ENCODE measurements at places on chromosomes 1 and 21.

- DNase-seq = peak; percentile 90
These were observed 333.8 kb downstream of the PTPRU start for GRCh38 chr1:29569971-29570634.

DNA sequence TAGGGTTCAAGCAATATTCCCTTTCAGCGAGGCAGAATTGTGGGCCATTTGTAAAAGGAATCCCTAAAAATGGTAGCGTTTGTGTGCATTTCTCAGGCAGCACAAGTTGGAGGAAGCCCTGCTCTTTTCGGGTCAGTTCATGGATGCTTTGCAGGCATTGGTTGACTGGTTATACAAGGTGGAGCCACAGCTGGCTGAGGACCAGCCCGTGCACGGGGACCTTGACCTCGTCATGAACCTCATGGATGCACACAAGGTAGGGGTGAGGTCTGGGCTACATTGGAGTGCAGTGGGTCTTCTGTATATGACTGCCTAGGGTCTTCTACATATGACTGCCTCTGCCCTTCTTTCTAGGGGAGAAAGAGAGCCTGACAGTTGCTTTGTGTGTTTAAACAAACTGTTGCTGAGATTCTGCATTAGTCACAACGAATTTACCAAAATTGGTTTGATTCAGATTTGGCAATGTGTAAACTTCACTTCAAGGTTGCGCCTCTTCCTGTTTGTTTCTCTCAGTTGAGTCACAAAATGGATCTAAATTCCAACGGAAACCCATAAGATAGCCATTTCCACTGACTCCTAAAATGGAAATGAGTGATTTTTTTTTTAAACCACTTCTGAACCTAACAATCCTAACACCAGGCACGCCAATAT, 40.4 kb upstream of the BMP8A start:
- DNase-seq = peak; percentile 44

GRCh38 chr1:246497331-246497915, 9.7 kb downstream of the SMYD3 start:
- DNase-seq = peak; percentile 78

- DNase-seq = no peak
These were observed 273.5 kb downstream of the GPR52 start for GRCh38 chr1:174721246-174721645.
